ENCODE measurements at places on chromosomes 11 and 22. TPM values are rescaled to one million over a fixed set of nuclear protein-coding genes. Genes with fewer than 3 reads are reported as not detected.

DNA sequence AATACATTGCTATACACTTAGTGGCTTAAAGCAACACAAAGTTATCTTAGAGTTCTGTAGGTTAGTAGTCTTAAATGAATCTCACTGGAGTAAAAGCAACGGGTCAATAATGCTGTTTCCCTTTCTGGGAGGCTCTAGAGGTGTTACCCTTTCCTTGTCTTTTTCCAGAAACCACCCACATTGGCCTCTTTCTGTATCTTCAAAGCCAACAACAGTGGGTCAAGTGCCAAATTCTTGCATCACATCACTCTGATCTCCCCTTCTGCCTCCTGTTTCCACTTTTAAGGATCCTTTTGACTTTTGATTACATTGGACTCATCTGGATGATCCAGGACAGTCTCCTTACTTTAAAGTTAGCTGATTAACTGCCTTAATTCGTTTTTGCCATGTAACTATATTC is 93.6 kb downstream of the DDX10 start:
- H3K4me1 ChIP-seq = peaks cover 11% of the 10 kb centered on the region
- no peak overlapping the region for H3K27ac ChIP-seq
- no peaks in the 10 kb centered on the region for H3K36me3 ChIP-seq
- no peak for DNase-seq
- H3K4me3 ChIP-seq = no peak overlapping the region

DNA sequence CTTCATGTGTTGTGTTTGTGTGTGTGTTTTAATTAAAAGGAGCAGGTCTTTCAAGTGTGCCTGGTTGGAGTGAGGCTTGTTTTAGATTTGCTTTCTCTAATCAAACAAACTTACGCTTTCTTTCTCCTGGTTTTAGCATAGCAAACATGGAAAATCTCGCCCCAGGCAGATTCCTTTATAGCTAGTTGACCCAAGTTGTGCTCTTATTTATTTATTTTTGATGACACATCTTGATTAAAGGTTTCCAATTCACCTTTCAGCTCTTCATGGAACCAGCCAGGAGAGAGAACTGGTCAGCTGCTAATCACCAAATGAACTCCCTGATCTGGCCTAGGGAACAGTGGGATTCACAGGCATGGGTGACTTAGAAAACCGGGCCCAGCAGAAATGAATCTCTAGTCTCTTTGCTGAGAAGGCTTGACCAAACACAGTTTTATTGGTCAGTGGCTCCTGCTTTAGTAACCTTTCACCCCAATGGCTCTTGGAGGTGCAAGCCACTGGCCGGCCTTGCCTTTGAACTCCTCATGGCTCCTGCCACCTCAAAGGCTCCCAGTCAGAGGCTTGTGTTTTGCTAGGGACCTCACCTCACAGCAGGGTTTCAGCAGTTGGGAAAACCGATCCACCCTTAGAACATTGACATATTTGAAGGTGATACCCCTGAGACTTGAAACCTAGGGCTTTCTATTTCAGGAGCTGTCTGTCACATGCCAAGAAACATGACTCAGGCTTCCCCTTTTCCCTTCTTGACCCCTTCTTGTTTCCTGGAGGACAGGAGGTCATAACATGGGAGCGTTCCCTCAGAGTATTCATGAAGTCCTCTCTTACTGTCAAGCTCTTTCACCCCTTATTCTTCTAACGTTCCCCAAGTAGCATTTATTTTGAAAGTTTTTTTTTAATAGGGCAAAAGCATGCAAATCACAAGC is 48.8 kb downstream of the EXT2 start:
- no peak for DNase-seq
- no peak overlapping the region for H3K4me3 ChIP-seq

- no peaks in the 10 kb centered on the region for H3K27me3 ChIP-seq
- no peaks in the 10 kb centered on the region for H3K36me3 ChIP-seq
- DNase-seq = no peak
- H3K4me3 ChIP-seq = no peak within 1 kb of the TSS
- no peak within 1 kb of the TSS for H3K27ac ChIP-seq
- no peaks in the 10 kb centered on the region for H3K4me1 ChIP-seq
These were observed at the start of gene APOA4 for GRCh38 chr11:116823031-116823843. APOA4 (minus strand) TSS chr11:116823304; CDS start chr11:116823191, 113 bp downstream.

The DDX17 gene
- 403 TPM for total RNA-seq

The CHEK2 gene
- 2.1 TPM for total RNA-seq

The CSNK2A3 gene
- not detected for total RNA-seq

The PEX16 gene
- 29.1 TPM for total RNA-seq

The BTG4 gene
- not detected for total RNA-seq
